Heart left ventricle (tissue), 16 donors: ENCODE measurements at places on chromosomes 2 and 18.
A peak's percentile ranks its signal among the peaks of the same experiment; 100 is the strongest.

DNA sequence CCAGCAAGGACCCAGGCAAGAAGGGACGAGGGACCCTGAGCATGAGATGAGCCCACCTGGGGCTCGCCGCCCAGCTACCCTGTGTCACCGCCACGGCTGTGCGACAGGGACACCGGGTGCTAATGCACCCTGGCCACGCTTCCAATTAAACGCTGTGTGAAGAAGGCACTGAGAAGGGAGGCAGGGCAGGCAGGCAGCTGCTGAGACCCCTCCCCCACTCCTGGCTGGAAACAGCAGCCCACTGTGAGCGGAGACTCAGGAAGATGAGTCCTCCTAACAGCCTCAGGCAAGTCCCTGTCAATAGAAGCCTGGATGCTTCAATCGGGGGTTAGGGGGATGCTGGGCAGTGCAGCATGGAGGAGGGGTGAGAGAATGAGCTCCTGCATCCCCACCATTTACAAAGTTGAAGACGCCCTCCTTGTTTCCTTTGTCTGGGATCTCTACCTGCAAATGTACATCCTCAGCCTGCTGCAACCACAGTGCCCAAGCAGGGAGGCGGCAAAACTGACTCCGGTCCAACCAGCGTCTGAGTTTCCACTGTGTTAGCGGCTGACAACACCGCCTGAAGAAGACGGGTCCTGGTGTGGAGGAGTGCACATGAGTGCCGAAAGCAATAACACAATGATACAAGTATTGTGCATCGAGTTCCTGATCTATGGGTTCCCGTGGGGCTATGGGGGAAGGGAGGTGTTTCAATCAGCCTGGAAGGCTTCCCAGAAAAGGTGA, 12.8 kb downstream of the TMEM163 start:
- DNase-seq: no peak

- DNase-seq: no peak
Observed at GRCh38 chr2:206971805-206972204, 32.5 kb downstream of the CPO start.

DNA sequence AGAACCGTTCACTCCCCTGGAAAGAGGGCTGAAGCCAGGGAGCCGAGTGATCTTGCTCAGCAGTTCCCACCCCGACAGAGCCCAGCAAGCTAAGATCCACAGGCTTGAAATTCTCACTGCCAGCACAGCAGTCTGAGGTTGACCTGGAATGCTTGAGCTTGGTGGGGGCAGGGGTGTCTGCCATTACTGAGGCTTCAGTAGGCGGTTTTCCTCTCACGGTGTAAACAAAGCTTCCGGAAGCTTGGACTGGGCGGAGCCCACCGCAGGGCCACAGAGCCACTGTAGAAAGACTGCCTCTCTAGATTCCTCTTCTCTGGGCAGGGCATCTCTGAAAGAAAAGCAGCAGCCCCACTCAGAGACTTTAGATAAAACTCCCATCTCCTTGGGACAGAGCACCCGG, 180.8 kb downstream of the WDR7 start:
- DNase-seq: no peak

DNA sequence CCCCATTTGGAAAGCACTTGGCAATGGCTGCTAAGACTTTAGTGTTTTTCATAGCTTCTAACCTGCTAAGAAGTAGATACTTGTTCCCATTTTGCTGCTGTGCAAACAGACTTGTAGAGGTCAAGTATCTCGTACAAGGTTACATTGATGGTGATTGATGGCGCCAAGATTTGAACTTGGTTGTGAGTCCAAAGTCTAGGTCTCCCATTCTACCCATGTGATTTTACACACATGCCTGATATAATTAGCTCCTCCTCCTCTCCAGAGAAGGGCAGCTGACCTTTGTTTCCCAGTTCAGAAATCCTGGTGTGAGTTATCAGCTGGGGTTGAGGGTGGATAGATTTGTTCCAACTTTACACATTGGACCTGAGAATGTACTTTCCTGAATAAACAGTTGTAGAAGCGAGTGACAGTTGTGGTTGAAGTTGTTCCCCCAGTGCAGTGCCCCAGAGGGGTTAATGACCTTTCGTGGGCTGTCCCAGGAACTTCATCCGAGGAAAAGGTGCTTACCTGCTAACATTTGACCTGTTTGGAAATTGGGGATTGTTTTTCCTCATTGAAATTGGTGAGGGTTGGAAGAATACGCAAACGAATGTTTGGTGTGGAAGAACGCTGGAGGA, 10.4 kb downstream of the TCF7L1 start:
- no peak for DNase-seq

GRCh38 chr2:58156780-58157179, 84.3 kb downstream of the FANCL start:
- no peak for DNase-seq

DNA sequence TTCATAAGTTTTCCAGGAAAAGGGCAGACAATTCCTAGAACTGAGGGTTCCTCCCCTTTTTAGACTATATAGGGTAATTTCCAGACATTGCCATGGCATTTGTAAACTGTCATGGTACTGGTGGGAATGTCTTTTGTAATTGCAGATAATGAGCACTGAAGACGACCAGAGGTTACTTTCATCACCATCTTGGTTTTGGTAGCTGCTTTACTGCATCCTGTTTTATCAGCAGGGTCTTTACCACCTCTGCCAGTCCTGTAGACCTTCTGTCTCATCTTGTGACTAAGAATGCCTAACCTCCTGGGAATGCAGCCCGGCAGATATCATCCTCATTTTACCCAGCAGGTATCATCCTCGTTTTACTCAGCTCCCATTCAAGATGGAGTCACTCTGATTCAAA, 583.9 kb upstream of the KLHL29 start:
- DNase-seq: no peak

DNA sequence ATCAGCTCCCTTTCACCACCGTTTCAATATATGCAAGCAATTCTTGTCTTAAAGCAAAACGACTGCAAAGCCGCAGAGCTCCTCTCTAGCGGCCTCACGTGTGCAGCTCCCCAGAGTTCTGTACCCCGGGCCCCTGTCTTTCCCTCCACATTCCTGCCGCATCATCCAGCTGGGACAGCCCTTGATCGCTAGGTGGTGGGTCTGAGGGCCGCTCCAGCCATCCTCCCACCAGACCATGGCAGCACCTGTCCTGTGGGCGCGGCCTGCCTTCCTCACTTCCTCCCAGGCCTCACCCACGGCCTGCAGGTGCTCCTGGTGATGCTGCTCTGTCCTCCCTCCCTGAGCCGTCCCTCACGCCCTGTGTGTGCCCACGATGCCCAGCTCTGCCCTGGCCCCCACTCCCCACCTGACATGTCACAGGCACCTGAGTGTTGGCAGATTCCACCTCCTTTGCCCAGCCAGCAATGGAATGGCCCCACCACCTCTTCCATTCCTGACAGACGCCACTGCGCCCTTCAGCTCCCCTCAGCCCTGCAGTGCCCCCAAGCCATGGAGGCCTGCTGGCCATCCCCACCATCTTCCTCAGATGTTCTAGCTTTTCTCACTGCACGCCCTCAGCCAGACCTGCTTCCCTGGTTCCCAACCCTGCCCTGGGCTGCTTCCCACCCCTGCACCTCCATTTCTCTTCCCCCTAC, 15.3 kb upstream of the ALLC start:
- DNase-seq: peak; percentile 19

DNA sequence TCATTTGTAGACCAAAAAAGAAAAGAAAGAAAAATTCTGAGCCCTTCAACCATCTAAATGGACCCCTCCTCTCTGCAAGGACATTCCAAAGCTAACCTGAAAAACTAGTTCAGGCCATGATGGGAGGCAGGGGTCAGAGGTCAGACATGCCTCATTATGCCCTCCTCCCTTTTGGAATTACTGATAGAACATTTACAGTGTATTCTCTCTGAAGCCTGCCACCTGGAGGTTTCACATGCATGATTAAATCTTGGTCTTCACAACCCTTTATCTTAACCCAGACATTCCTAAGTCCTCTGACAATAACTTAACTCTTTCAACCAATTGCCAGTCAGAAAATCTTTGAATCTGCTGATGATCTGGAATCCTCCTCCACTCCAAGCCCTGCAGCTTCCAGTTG, 86.0 kb downstream of the SPP2 start:
- no peak for DNase-seq

GRCh38 chr18:8217051-8217564, 392.1 kb upstream of the RAB12 start:
- no peak for DNase-seq

- DNase-seq: peak; percentile 17
Observed at GRCh38 chr2:119823734-119824334, 64.1 kb downstream of the PTPN4 start.

- DNase-seq: no peak
Observed at GRCh38 chr2:234001380-234002160, 48.9 kb upstream of the SPP2 start.

GRCh38 chr2:219368690-219369191, 19.0 kb downstream of the DNPEP start:
- peak; percentile 41 for DNase-seq

GRCh38 chr2:101912545-101912944, 79.2 kb upstream of the IL1R2 start:
- no peak for DNase-seq
